Neural crest cell (in vitro differentiated cells): ENCODE measurements at places on chromosomes 2 and 18. TPM values are rescaled to one million over a fixed set of nuclear protein-coding genes. Genes with fewer than 3 reads are reported as not detected.

DNA sequence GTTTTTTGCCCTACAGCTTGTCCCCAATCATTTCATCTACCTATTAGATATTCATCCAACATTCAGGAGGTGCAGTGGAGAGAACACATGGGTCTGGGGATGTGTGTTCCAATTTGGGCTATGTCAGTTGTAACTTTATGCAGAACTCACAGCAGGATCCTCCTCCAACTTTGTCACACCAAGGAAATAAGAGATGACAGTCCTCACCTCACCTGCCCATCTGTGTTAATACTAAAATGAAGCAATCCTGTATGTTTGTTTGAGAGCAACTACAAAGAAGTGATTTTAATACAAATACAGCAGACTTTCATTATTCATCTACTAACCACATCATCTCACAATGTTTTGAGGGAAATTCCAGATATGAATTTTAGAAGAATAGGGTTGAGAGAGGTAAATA lies 126.7 kb downstream of the ARHGAP15 start:
- no peak for DNase-seq

- no peak for DNase-seq
Measured at GRCh38 chr2:61658841-61659780, 121.0 kb upstream of the XPO1 start.

- no peak for DNase-seq
Measured at GRCh38 chr2:71682341-71682740, 229.0 kb downstream of the DYSF start.

The ROCK1 gene
- 36.4 and 40.5 TPM in 2 replicates for total RNA-seq

The SOWAHC gene
- 10.4 and 10.9 TPM in 2 replicates for total RNA-seq
